ENCODE measurements at places on chromosomes 3 and 15.

DNA sequence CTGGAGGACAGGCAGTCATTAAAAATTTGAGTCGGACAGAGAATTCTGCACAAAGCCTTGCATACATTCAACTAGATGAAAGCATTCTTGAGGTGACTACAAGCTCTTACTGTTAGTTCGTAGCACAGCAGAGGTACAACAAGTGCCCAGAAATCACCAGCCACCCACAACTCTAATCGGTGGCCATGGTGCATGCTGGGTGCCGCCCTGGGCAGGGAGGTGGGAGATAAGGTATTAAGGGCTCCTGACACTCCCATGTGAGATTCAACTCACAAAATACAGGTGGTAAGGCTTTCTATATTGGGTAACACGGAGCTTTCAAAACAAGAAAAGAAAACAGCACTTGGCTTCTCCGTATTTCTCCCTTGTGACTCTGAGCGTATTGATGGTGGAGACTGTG is 66.0 kb downstream of the MEIS2 start:
- no peak for DNase-seq

GRCh38 chr15:85540085-85540797 is 159.8 kb downstream of the AKAP13 start:
- no peak for DNase-seq

GRCh38 chr15:69515926-69516325 is 63.3 kb downstream of the RPLP1 start:
- no peak for DNase-seq

DNA sequence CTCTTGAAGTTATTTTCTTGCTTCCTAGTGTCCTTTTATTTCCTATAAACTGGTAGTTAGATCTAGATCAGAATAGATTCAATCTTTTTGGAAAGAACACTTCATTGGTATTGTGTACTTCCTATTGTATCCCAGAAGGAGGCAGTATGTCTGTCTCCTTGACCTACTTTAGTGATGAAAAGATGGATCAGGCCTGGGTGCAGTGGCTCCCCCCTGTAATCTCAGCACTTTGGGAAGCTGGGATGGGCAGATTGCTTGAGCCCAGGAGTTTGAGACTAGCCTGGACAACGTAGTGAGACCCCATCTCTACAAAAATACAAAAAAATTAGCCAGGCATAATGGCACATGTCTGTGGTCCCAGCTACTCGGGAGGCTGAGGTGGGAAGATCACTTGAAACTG is 12.0 kb downstream of the BSN start:
- no peak for DNase-seq

DNA sequence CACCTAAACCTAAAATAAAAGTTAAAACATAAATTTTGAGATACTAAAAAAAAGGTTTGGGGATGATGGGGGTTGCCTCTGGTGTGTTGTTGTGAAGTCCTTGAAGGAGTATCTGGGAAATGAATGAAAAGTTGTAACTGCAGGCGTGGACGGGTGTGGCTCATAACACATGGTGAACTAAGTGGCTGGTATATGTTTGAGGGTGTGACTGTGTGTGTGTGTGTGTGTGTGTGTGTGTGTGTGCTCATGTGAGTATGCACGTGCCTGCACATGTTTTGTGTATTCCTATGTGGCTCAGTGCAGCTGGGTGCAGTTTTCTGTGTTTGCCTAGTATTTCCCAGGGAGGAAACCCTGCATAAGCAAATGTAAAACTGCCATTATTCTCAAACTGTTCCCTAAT is 229.9 kb upstream of the TRIM42 start:
- DNase-seq, result no peak

GRCh38 chr3:36494461-36495109 is 114.3 kb downstream of the STAC start:
- DNase-seq, result no peak

DNA sequence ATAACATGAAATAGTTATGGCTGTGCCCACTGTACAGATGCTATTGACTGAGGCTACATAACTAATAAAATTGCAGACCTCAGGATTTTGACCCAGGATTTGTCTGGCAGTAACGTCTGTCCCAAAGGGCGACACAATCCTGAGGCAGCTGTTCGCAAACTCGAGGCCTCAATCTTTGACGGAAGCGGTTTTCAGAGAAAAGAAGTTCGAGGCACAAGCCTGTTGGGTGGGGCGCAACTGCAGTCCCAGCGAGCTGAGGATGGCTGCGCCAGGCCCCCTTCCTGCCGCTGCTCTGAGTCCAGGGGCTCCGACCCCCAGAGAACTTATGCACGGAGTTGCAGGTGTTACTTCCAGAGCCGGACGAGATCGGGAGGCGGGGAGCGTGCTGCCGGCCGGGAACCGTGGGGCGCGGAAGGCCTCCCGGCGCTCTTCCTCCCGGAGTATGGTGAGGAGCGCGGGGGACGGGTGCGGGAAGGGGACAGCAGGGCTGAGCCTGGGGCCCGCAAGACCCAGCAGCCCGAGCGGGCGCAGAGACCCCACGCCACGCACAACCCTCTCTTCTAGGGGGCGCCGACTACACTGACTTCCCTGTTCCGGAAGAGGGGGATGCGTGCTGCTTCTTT is at the start of gene PARP15:
Gene PARP15 (plus strand): TSS at position 242 of the 623 bp plus-strand sequence. CDS start 18 bp downstream, at position 260.
- DNase-seq, result peak; percentile 16

DNA sequence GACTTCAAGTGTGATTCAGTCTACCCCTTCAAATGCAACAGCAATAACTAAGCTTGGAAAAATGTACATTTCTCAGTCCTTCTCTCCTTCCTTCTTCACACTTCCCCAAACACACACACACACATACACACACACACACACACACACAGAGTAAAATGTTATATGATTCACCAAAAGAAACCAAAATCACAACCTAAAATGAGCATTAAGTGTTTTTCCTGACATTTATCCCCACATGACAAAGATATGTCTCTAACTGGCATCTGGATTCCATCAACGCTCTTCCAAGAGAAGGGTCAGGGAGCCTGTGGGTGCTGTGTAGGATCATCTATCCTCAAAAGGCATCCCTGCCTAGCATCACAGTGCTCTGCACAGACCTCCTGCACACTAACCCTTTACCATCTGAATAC is 21.0 kb downstream of the PDZRN3 start:
- DNase-seq, result no peak

GRCh38 chr15:48696627-48697312 is 51.3 kb upstream of the FBN1 start:
- DNase-seq, result no peak

DNA sequence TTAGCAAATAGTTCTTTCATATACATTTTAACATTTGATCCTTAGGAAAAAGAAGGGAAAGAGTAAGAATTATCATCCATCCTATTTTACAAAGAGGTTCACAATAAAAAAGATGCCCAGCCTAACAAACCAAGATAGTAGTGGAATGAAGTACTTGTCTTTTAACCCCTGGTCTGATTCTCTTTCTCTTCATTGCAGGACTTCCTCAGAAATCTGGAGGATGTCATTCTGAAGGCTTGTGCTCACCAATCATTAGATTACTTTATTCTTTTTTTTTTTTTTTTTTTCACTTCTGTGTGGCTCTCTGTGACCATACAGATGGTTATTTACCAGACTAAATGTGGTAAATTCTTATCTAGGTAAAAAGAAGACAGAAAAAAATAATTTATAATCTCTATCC is 7.0 kb downstream of the HDGFL3 start:
- DNase-seq, result no peak

Data from T-helper 1 cell (primary cell).